IMR-90 (cell line): ENCODE measurements at places on chromosomes 11 and 22.
A peak's percentile ranks its signal among the peaks of the same experiment; 100 is the strongest.

DNA sequence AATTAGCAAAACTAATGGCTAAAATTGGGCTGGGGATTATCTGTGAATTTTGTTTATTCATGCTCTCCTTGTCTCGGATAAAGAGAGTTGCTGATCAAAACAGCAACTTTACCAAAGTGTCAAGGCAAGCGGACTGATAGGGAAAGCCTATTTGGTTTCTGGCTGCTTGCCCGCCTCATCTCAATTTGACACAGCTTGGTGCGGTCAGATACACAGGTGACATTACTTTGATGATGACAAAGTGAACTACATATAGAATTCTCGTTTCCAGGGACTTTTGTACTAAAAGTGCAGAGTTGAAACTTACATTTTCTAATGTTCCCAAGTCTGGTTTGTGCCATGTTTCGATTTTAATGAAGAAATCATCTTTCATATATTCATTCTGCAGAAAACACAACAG lies 22.8 kb downstream of the PITPNB start:
- H3K27me3 ChIP-seq: no peaks in the 10 kb centered on the region
- no peak for DNase-seq
- peaks cover 44% of the 10 kb centered on the region for H3K36me3 ChIP-seq

DNA sequence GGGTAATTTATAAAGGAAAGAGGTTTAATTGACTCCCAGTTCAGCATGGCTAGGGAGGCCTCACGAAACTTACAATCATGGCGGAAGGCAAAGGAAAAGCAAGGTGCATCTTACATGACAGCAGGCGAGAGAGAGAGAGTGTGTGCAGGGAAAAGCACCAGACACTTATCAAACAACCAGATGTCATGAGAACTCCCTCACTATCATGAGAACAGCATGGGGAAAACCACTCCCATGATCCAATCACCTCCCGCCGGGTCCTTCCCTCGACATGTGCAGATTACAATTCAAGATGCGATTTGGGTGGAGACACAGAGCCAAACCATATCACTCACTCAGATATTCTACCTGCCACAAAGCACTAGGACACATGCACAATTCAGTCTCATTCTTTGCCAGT lies 48.1 kb upstream of the HMGXB4 start:
- DNase-seq: no peak
- H3K36me3 ChIP-seq: no peaks in the 10 kb centered on the region
- H3K27ac ChIP-seq: no peak overlapping the region
- no peak overlapping the region for H3K4me3 ChIP-seq
- peaks cover 2% of the 10 kb centered on the region; the same call in 1 of the 2 replicates for H3K27me3 ChIP-seq
- H3K4me1 ChIP-seq: no peaks in the 10 kb centered on the region

DNA sequence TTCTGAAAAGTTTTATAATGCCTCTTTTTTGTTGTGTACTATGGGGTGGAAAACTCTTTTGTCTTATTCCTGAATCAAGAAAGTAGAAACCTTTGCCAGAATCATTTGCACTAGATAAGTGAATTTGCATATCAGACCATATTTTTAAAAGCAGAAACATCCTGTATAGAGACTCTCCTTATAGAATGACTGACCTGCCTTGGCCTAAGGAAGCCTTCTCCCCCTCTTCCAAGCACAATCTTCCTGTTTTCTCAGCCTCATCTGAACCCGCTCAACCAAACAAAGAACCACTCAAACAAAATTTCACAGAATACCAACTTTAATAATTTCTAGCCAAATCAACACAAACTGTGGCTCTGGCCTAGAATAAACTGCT lies 60.3 kb downstream of the SIK3 start:
- no peaks in the 10 kb centered on the region for H3K27me3 ChIP-seq
- H3K27ac ChIP-seq: no peak overlapping the region
- H3K36me3 ChIP-seq: no peaks in the 10 kb centered on the region
- H3K4me3 ChIP-seq: no peak overlapping the region
- H3K4me1 ChIP-seq: peaks cover 5% of the 10 kb centered on the region; the same call in 1 of the 2 replicates
- no peak for DNase-seq

- H3K4me3 ChIP-seq: no peak overlapping the region
- H3K36me3 ChIP-seq: no peaks in the 10 kb centered on the region
- H3K27me3 ChIP-seq: no peaks in the 10 kb centered on the region
- H3K4me1 ChIP-seq: no peaks in the 10 kb centered on the region
- no peak for DNase-seq
These were observed 78.1 kb downstream of the KIAA1671 start for GRCh38 chr22:25030636-25031035.

- no peak overlapping the region for H3K4me3 ChIP-seq
- DNase-seq: peak; percentile 16
- no peak overlapping the region for H3K27ac ChIP-seq
These were observed 11.9 kb upstream of the AMPD3 start for GRCh38 chr11:10443152-10443551.

DNA sequence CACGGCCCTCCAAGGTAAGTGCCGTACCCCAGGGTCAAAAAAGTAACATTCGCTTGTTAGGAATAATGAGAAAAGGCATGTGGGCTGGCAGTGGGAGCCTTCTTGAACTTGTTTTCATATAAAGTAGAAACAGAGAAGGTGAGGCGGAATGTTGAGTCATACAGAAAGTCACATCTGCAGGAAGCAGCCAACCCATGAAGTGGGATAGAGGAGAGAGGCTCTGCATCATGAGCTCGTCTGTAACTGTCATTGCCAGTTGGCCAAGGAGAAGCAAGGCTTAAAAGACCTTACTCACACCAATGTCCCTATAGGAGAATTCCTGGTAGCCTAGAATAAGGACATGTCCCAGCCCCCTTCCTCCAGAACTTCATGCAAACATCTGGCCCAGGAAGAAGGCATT lies 253.3 kb downstream of the BUD13 start:
- no peak overlapping the region for H3K4me3 ChIP-seq
- DNase-seq: no peak
- H3K27ac ChIP-seq: no peak overlapping the region
- no peaks in the 10 kb centered on the region for H3K27me3 ChIP-seq
- H3K4me1 ChIP-seq: no peaks in the 10 kb centered on the region

GRCh38 chr22:19289475-19290161 lies 1.9 kb downstream of the CLTCL1 start:
- H3K4me3 ChIP-seq: no peak overlapping the region
- no peaks in the 10 kb centered on the region for H3K36me3 ChIP-seq
- H3K27me3 ChIP-seq: peaks cover 3% of the 10 kb centered on the region; the same call in 1 of the 2 replicates
- peaks cover 22% of the 10 kb centered on the region for H3K4me1 ChIP-seq
- H3K27ac ChIP-seq: no peak overlapping the region

DNA sequence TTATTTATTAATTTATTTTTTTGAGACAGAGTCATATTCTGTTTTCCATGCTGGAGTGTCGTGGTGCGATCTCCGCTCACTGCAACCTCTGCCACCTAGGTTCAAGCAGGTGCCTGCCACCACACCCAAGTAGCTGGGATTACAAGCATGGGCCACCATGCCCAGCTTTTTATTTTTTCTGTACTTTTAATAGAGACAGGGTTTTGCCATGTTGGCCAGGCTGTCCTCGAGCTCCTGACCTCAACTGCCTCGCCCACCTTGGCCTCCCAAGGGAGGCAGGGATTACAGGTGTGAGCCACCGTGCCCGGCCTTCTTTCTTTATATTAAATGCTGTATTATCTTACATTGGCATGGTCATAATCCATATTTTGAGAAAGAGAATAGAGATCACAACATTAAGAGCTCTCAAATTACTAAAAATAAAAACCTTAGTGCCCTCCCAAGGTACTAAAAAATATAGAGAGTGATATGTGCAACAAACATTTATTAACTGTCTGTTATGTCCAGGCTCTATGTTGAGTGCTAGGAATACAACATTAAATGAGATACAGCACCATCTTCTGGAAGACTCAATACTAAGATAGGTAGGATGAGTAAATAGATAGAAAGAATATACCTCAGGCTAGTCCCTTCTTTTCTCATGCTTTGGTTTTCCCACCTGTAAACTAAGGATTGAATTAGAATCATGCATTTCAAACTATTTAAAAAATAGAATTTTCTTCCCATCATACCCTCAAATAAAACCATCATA lies 84.1 kb downstream of the BBOX1 start:
- H3K27ac ChIP-seq: no peak overlapping the region
- H3K27me3 ChIP-seq: peaks cover 1% of the 10 kb centered on the region; the same call in 1 of the 2 replicates
- H3K4me3 ChIP-seq: no peak overlapping the region
- no peaks in the 10 kb centered on the region for H3K4me1 ChIP-seq
- no peaks in the 10 kb centered on the region for H3K36me3 ChIP-seq

- H3K27ac ChIP-seq: no peak overlapping the region
- no peak for DNase-seq
- H3K4me1 ChIP-seq: no peaks in the 10 kb centered on the region
- no peaks in the 10 kb centered on the region for H3K36me3 ChIP-seq
These were observed 5.7 kb downstream of the IGLL1 start for GRCh38 chr22:23574371-23574811.

- no peak for DNase-seq
- peaks cover 20% of the 10 kb centered on the region for H3K36me3 ChIP-seq
- H3K27ac ChIP-seq: peak overlapping the region; percentile 96
- no peak overlapping the region for H3K4me3 ChIP-seq
These were observed 12.5 kb downstream of the CREB3L1 start for GRCh38 chr11:46290011-46290410.

GRCh38 chr22:44668886-44669521 lies 33.0 kb upstream of the PRR5 start:
- H3K4me3 ChIP-seq: peak overlapping the region; percentile 75
- H3K4me1 ChIP-seq: peaks cover 21% of the 10 kb centered on the region
- H3K36me3 ChIP-seq: no peaks in the 10 kb centered on the region; the same call in 1 of the 2 replicates
- peak overlapping the region; percentile 53 for H3K27ac ChIP-seq

GRCh38 chr11:64767344-64768299 lies 7.8 kb upstream of the PYGM start:
- DNase-seq: peak; percentile 60
- H3K36me3 ChIP-seq: peaks cover 91% of the 10 kb centered on the region
- no peaks in the 10 kb centered on the region for H3K27me3 ChIP-seq
- H3K4me3 ChIP-seq: no peak overlapping the region
- H3K27ac ChIP-seq: no peak overlapping the region

GRCh38 chr22:48489551-48490499 lies 1337.8 kb downstream of the BRD1 start:
- no peaks in the 10 kb centered on the region for H3K36me3 ChIP-seq
- H3K27me3 ChIP-seq: peaks cover 24% of the 10 kb centered on the region; the same call in 1 of the 2 replicates
- no peaks in the 10 kb centered on the region for H3K4me1 ChIP-seq
- H3K4me3 ChIP-seq: peak overlapping the region; percentile 11; the same call in 1 of the 2 replicates

- no peak overlapping the region for H3K27ac ChIP-seq
- H3K4me3 ChIP-seq: no peak overlapping the region
- H3K27me3 ChIP-seq: peaks cover 2% of the 10 kb centered on the region; the same call in 1 of the 2 replicates
- H3K4me1 ChIP-seq: peaks cover 2% of the 10 kb centered on the region
These were observed 53.5 kb downstream of the COMMD9 start for GRCh38 chr11:36235750-36236149.

- H3K4me1 ChIP-seq: peaks cover 2% of the 10 kb centered on the region; the same call in 1 of the 2 replicates
- no peak overlapping the region for H3K4me3 ChIP-seq
- H3K27me3 ChIP-seq: no peaks in the 10 kb centered on the region
- H3K36me3 ChIP-seq: no peaks in the 10 kb centered on the region
- H3K27ac ChIP-seq: no peak overlapping the region
These were observed 28.0 kb downstream of the ZC3H12C start for GRCh38 chr11:110121204-110121603.

DNA sequence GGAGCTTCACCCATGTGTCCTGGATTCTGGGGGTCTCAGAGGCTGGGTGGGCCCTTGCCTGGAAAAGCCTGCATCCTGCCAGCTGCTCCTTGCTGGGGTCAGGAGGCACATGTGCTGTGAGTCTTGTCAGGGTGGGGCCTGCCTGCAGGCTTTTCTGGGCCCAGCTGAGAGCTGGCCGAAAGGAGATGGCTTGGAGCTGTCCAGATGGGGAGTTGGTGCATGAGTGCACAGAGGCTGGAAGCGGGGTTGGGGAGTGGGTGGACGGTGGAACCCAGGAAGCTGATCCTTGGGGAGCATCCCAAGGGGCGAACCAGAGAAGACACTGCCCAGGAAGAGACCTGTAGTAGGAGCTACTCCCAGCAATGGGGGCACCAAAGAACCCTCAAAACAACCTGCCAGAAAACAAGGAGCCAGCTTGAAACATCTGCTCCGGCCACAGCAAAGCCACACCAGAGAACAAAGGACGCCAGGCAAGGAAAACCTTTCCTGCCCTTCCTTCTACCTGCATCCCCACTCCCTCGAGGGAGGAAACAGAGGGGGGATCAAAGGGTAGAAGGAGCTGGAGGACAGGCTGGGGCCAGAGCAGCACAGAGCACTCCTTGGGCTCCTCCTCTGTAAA lies 8.2 kb upstream of the KCTD17 start:
- no peaks in the 10 kb centered on the region; the same call in 1 of the 2 replicates for H3K27me3 ChIP-seq
- H3K27ac ChIP-seq: no peak overlapping the region
- no peak overlapping the region for H3K4me3 ChIP-seq
- no peak for DNase-seq

- peaks cover 17% of the 10 kb centered on the region for H3K4me1 ChIP-seq
- no peaks in the 10 kb centered on the region for H3K27me3 ChIP-seq
- no peaks in the 10 kb centered on the region for H3K36me3 ChIP-seq
- H3K4me3 ChIP-seq: no peak overlapping the region
These were observed 2.5 kb upstream of the LRRC74B start for GRCh38 chr22:21042978-21043859.

DNA sequence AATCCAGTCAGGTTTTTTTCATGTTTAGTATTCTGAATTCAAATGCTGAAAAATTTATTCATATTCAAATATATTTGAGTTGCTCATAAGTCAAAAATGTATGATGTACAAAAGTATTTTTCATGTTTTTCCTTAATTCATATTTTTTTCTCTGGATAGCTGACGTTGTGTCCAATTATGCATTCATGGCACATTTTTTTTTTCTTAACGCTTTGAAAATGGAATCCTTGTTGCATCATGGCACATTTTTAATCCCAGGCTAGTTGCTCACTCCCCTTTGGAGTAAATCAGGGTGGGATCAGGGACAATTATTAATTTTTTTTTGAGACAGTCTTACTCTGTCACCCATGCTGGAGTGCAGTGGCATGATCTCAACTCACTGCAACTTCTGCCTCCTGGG lies 14.1 kb downstream of the BIRC3 start:
- H3K27ac ChIP-seq: no peak overlapping the region
- no peaks in the 10 kb centered on the region for H3K27me3 ChIP-seq
- peaks cover 4% of the 10 kb centered on the region for H3K4me1 ChIP-seq
- H3K4me3 ChIP-seq: no peak overlapping the region
- no peaks in the 10 kb centered on the region for H3K36me3 ChIP-seq
- no peak for DNase-seq

DNA sequence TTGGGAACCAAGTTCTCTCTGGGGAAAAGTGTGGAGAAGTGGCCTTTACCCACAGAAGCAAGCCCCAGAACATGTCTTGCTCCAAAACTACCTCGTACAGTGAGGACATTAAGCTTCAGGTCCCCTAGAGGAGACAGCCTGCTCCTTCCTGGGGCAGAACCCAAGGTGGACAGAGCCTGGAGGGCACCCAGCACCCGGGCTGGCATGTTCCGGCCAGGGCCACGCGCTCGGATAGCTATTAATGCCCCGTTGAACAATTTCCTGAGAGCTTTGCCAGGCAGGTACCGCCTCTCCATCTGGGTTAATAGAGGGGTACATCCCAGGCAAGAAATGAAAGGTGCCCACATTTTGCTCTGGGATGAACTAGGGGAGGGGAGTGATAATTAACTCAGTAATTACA lies 169.0 kb upstream of the GRK3 start:
- H3K4me1 ChIP-seq: peaks cover 1% of the 10 kb centered on the region; the same call in 1 of the 2 replicates
- no peak overlapping the region for H3K4me3 ChIP-seq
- H3K36me3 ChIP-seq: 0 out of 2 replicates have a peak, but pooled peaks cover 1% of the 10 kb centered on the region
- H3K27me3 ChIP-seq: no peaks in the 10 kb centered on the region
